ENCODE measurements at places on chromosomes 12 and 14.

GRCh38 chr12:93664573-93665138, 12.5 kb upstream of the CRADD start:
- DNase-seq: no peak

GRCh38 chr14:94059998-94060397, 21.0 kb downstream of the DDX24 start:
- no peak for DNase-seq

DNA sequence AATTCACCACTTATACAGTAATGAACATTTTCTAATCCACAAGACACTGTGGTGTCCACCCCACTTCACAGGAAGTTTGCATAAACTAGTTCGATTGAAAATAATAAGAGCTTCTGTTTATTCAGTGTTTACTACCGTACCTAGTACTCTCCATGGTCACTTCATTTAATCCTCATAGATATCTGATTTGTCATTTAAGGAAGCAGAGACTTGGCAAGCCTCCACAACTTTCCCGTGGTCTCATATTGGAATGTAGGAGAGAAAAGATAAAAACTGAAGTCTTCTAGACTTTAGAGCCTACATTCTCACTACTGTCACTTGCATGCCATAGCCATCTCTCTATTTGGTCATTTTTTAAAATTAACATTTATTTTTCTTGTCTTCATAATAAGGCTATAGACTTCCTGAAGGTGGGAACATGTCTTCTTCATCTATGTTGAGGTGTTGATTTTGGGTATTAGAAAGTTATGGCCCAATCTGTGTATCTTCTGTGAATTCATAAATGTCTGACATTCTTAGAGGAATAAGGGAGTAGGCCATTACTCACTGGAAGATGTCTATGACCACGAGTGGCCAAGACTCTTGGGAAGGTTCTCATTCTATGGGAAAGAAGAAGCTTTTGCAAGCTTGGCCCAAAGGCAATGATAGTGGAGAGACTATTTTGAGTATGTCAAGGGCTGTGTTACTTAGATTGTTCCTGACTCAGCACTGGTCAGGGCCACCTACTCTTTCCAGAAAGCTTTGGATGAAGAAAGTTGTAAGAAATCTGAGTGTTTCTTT, 423.7 kb downstream of the LRIG3 start:
- DNase-seq: no peak

- DNase-seq: no peak
Measured at GRCh38 chr14:64410084-64410774, 22.1 kb downstream of the MTHFD1 start.

GRCh38 chr12:1845886-1846285, 25.5 kb downstream of the LRTM2 start:
- DNase-seq: no peak

DNA sequence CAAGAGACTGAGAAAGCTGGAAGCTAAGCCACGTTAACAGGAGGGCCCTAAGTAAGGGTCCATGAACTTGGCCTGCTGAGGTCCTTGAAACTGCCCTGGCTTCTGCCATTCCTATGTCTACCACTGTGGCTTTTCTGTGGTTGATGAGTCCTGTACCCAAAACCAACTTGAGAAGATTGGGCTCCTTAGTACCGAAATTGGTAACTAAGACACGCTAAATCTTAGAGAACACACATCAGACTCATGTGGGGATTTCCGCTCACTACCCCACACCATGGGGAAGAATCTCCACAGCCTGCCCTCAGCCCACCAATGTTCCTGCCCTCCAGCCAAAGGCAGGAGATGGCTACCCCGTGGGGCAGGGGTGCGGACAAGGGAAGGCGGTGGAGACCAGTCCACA, 232.9 kb downstream of the SPTSSA start:
- DNase-seq: no peak

- DNase-seq: no peak
Measured at GRCh38 chr12:106865683-106866082, 90.0 kb upstream of the TMEM263 start.

DNA sequence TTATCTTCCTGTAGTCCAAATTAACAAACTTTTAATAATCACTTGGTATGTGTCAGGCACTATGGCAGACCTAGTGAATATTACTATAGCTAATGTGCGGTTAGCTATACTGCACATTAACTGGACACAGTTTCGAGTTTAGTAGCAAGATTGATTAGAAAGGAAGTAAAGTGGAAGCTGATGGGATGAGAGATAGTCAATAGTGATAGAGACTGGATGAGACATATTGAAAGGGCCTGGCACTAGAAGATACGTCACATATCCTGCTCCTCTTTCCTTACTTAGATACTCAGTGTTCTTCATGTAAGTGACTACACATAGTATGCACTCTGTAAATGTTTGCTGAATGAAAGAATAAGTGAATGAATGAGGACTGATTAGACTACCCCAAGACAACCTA, 5.5 kb downstream of the TBK1 start:
- no peak for DNase-seq

- no peak for DNase-seq
Measured at GRCh38 chr14:91946622-91947474, 646 bp downstream of the FBLN5 start.

- DNase-seq: no peak
Measured at GRCh38 chr12:123813349-123813748, 51.2 kb downstream of the DNAH10 start.

GRCh38 chr14:88551094-88551870, 3.5 kb downstream of the PTPN21 start:
- DNase-seq: peak; percentile 40

DNA sequence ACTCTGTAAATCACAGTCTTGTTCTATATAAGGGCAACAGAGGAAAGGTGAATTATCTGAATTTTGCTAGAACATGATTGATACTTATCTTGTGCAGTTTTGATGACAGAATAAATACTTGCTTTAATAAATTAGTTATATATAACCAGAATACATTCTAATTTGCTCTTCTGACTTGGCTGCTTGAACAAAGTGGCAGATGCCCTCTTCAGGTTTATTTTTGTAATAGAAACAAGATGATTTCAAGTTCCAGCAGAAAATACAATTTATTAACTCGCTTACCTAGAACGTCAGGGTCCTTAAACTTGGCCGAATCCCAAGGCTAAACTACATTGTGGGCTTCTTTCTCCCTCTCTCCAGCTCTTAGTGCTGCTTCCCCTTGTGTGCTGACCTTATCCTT, 57.6 kb upstream of the SSTR1 start:
- no peak for DNase-seq

GRCh38 chr14:31740688-31741087, 179.5 kb downstream of the NUBPL start:
- no peak for DNase-seq

GRCh38 chr12:122730215-122731014, at the start of gene HCAR1:
Gene HCAR1, minus strand, starts transcription at chr12:122730844. Its CDS starts 505 bp downstream, at chr12:122730339.
- no peak for DNase-seq

- DNase-seq: no peak
Measured at GRCh38 chr12:93025145-93026103, 96.3 kb upstream of the EEA1 start.

GRCh38 chr12:15848606-15849005, 33.6 kb upstream of the STRAP start:
- no peak for DNase-seq

GRCh38 chr12:46773586-46774321, 52.0 kb downstream of the SLC38A4 start:
- DNase-seq: no peak

- no peak for DNase-seq
Measured at GRCh38 chr12:72246370-72246769, 25.8 kb upstream of the TRHDE start.

DNA sequence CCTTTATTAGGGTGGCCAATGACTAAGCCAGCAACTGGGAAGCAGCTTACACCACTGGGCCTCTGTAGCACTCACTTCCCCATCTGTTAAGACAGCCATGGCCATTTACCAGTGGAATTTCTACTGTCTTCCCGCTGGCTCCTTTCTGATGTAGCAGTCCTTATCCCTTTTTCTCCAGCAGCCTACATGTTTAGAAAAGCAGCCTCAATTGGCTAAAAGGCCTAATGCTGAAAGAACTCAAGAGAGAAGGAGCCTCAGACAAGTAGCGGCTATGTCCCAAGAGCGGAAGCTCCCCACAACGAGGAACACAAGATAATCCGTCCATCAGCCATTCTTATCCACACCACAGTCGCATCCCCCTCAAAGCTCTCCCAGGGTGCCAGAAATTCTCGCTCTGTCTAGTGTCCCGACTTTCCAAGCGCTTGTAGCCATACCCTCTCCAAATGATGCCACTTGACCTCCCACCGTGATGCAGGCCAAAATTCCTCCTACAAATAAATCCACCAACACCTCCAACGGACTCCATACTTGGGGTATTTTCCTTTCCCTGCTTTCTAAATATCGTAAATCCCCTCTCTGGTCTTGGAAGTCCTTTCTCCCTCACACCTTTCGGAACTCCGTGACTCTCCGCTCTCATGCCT, 624 bp downstream of the M6PR start:
- DNase-seq: peak; percentile 21

- peak; percentile 49 for DNase-seq
Measured at GRCh38 chr12:56007564-56008559, 10.8 kb downstream of the SUOX start.

GRCh38 chr12:2057041-2057794, 4.4 kb downstream of the CACNA1C start:
- no peak for DNase-seq

GRCh38 chr12:72448089-72448488, 175.9 kb downstream of the TRHDE start:
- DNase-seq: no peak

DNA sequence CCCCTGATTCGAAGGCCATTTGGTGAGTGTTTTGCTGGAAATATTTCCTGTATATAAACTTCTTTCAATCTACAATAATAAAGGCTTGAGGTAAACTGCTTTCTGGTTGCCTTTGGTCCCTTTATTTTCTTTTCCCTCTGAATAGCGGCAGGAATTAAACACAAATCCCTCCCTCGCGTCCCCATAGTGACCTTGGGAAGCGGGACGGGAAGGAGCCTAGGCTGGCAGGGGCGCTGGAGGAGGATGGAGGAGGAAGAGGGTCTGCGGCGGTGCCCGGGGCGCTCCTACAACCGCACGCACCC, 2.0 kb downstream of the DIO3 start:
- DNase-seq: no peak

DNA sequence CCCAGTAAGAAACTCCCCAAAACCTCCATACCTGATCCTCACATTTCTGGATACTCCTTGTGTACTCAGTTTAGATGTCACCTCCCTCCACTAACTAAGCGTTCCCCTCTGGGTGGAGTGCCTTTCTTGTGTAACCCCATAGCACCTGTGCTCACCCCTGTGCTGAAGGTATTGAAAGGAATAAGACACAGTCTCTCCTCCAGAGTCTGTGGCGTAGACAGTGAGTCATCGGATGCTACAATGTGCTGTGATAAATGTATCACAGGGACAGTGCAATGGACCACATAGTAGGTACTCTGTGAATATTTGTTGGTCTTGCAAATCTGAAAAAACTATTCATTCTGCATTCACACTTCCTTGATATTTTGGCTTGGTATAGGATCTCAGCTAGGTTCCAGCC, 30.8 kb downstream of the TSPAN9 start:
- DNase-seq: no peak

GRCh38 chr12:91205811-91206210, 23.2 kb upstream of the DCN start:
- DNase-seq: no peak

DNA sequence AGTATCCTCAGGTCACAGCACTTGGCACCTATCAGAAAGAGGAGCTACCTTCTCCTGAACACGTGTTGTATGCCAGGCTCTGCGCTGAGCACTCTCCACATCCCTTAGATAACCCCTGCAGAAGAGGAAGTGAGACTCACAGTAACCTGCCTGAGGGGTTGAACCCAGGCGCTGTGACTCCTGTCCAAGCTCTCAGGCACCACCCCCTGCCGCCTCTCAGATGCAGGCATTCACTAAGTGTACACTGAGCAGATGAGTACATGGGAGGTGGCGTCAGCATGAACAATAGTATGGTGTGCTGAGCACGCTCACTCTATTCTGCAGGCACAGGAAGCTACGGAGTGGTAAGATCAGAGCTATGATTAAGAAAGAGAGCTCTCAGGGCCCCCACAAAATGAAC, 21.0 kb upstream of the RIC8B start:
- peak; percentile 56 for DNase-seq

DNA sequence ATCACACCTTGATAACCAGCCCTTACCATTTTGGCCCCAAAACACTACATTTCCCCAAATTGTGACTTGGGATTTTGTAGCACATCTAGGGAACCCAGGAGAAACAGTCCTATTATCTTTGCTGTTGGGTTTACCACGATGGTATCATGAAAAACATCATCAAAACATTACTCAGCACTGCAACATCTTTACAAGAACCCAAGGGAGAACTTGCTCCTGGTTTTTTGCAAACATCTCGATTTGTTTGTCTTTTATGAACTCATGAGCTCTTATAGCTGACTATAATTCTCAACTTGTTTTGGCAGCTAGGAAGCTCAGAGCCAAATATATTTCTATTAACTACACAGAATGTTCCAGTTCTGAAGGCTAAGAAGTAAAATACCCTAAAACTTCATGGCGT, 65.7 kb downstream of the TBX5 start:
- DNase-seq: no peak

DNA sequence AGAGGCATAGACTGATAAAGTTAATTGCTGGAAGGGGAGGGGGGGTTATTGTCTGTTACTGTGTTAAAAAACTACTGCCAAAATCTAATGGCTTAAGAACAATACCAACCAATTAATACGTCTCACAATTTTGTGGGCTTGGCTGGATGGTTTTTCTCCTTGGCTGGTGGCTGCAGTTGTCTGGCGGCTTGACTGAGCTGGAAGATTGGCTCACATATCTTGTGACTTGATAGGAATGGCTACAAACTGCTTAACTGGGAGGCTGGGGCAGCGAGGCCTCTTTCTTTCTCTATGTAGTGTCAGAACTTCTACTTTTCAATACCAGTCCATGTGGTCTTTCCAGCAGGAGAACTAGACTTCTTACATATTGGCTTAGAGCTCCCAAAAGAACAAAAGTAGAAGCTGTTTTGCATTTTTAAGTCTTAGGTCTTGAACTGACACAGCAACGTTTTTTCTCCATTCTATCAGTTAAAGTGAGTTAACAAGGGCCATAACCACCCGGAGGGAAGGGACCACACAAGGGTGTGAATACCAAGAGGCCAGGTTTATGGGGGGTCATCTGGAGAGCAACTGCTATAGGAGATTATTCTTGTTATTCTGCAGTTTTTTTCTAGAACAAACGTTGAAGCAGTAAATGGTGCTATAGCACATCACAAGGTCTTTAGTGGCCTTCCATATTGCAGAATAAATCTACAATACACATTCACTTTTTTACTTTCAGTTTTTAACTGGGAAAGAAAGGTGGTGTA, 46.9 kb downstream of the ZDHHC17 start:
- DNase-seq: no peak

GRCh38 chr14:70278281-70278680, 81.2 kb downstream of the COX16 start:
- no peak for DNase-seq

Data from CD4-positive, alpha-beta T cell treated with Interleukin-15 for 1 hour (primary cell).